Natural killer cell treated with Interleukin-12 subunit alpha and Interleukin-12 subunit beta and Interleukin-15 and Interleukin-18, amount 100 ng/mL, for 72 hours (primary cell): ENCODE measurements at places on chromosomes 5 and 9. TPM values are rescaled to one million over a fixed set of nuclear protein-coding genes. Genes with fewer than 3 reads are reported as not detected.

GRCh38 chr9:83315649-83316048 is 222.6 kb downstream of the FRMD3 start:
- no peak for DNase-seq

Gene PCDHGA8
- total RNA-seq = 0.19 TPM

GRCh38 chr9:72383978-72384709 is 19.1 kb upstream of the ZFAND5 start:
- no peak for DNase-seq

DNA sequence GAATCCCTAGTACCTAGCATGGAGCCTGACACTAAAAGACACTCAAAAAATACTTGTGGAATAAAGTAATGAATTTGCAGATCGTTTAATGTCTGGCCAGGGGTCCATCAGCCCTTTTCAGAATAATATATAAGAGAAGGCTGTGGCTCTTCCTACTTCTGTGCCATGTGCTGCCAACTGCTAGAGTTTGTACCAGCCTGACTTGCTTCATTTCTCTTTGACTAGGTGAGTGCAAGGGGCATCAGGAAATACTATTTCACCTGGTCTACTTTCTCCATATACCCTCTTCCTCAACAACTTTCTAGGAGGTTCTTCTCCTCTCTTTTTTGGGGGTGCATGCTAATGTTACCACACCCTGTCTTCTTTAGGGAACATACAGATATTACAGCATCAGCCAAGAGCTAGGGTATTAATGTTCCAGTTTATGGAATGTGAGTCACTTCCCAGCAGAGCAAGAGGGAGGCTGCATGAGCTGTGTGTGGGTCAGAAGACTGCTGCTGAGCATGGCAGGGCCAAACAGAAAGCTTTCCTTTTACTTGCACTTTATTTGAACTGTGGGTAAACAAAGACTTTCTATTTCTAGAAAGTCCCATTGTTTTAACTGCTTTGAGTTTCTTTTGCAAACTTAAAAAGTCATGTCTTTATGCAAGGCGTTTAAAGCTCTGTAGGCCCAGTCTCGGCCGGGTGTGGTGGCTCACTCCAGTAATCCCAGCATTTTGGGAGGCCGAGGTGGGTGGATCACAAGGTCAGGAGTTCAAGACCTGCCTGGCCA is 158.9 kb downstream of the ADAMTSL1 start:
- no peak for DNase-seq

Gene GKAP1
- 2.5 TPM for total RNA-seq

Gene INSL4
- not detected for total RNA-seq

DNA sequence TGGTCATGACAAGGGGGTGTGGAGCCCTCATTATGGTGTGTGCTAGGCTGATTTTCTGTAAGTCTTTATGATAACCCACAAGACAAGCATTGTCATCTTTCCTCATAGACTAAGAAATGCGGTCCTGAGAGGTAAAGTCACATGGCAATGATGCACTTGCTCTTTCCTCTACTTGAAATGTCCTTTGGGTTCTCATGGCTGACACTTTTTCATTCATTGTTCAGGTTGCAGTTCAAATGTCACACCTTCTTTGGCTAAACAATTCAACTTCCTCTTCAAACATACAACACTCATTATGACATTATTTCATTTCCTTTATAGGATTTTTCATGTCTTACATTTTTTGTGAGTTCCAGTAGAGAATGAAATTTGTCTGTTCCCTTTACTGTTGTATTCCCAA is 323.6 kb upstream of the PRR16 start:
- DNase-seq = no peak

Gene NR6A1
- total RNA-seq = 2.0 TPM

DNA sequence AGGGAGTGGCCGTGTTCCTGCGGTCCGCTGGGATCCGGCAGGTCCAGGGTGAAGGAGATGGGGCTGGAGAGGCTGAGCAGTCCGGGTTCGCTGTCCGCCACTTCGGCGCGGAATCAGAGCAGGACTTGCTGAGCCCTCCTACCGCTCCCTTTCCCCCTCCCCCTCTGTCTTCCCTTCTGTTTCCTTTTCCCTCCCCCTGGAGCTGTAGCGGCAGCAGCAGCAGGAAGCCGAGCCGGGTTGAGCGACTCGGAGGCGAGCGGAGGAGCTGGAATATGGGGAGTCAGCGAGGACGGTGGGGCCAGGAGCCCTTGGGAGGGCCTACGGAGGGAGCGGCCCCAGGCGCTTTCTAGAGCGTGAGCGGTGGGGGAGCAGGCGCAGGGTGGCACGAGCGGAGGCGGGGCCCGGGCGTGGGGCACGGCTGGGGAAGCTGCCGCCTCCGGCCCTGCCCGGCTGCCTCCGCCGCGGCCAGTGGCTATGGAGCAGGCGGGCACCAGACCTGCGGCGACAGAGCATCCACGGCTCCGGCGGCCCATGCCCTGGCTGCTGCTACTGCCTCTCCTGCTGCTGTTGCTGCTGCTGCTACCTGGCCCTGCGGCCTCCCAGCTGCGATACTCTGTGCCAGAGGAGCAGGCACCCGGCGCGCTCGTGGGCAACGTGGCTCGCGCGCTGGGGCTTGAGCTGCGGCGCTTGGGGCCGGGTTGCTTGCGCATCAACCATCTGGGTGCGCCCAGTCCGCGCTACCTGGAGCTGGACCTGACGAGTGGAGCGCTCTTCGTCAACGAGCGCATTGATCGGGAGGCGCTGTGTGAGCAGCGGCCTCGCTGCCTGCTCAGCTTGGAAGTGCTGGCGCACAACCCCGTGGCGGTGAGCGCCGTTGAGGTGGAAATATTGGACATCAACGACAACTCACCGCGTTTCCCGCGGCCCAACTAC is at the start of gene PCDHAC2:
TSS of gene PCDHAC2 (plus strand) at position 184 of the 933 bp plus-strand sequence. CDS start at position 475, 291 bp downstream.
- no peak for DNase-seq

Gene CCL27
- not detected for total RNA-seq

DNA sequence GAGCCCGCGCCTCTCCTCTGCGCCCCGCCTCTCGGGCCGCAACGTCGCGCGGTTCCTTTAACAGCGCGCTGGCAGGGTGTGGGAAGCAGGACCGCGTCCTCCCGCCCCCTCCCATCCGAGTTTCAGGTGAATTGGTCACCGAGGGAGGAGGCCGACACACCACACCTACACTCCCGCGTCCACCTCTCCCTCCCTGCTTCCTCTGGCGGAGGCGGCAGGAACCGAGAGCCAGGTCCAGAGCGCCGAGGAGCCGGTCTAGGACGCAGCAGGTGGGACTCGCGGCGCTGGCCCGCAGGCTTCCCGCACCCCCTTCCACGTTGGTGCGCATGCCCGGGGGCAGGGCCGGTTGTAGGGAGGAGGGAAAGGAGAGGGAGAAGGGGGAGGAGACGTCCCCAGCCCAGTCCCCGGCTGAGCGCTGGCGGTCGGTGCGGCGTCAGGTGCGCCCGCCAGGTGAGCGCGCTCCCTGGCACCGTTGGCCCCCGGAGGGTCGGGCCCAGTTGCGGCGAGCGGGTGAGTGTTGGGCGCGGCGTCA is at the start of gene OCLN:
TSS of gene OCLN (plus strand) at position 400 of the 532 bp plus-strand sequence. CDS start 11,455 bp downstream, outside the sequence.
- no peak for DNase-seq

GRCh38 chr9:12794101-12794799 is 19.4 kb downstream of the LURAP1L start:
- no peak for DNase-seq

DNA sequence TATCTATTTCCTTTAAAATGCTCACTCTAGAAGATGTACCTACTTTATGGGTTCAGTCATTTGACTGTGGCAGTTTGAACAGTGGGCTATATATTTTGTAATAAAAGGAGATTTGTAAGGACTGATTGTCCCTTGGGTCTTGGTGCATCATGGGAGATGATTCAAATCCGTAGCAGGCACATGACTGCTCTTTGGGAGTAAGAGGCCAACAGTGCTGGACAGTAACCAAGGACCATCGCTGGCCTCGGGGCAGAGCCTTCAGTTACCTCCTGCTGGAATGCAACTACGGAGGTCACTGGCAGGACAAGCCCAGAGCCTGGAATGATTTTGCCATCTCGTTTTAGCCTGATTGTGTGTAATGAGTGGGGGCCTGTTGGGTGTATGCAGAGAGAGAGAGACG is 7.0 kb upstream of the MAMDC2 start:
- DNase-seq = no peak

DNA sequence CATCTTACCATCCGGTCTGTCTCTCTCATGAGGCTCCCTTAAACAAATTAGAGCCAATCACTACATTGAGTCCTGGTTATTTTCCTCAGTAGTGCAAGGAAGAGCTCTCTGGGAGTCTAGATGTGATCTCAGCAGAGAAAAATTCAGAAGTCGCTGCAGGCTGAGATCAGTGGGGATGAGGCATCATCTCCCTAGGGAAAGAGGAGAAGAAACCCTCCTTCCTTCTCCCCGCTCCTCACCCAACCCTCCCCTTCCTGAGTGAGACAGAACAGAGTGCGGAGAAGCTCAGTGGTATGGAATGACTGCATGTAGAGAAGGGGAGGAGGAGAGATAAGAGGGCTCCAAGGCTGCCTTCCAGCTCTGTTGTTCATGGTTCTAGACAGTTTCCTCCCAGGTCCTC is 80.5 kb downstream of the PAPPA start:
- DNase-seq = no peak

- peak; percentile 65 for DNase-seq
Measured at GRCh38 chr5:124951661-124952060, 205.2 kb upstream of the ZNF608 start.

- no peak for DNase-seq
Measured at GRCh38 chr5:151949113-151949512, 24.5 kb upstream of the GLRA1 start.

DNA sequence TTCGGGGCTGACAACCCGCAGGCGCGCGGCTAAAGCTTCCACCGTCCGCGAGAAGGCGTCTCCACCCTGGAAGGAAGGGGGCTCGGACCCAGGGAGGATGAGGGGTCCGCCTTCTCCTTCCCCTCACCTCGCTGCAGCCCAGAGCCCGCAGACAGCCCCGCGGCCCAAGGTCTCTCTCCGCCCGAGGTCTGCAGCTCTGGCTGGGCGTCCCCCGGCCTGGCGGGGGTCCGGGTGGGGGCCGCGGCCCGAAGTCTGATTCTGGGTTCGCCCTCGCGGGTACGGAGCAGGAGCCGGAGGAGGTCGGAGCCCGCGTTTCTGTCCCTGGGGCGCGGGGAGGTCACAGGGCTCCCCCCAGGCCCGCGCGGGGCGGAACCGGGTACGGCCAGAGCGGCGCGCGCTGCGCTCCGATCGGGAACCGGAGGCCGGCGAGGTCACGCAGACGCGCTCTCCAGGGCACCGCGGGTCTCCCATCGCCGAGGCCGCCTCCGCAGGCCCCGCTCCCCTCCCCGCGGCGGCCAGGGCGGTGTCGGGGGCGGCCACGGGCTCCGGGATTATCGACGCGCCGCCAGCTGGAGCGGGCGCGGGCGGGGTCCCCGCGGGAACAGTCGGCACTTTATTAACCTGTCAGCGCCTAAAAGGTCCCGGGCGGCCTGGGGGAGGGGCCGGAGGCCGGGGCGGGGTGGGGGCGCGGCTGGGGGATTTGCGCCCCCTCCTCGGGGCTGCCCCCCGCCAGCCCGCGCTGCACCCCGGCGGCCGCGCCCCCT is 11.6 kb downstream of the LHX3 start:
- no peak for DNase-seq

DNA sequence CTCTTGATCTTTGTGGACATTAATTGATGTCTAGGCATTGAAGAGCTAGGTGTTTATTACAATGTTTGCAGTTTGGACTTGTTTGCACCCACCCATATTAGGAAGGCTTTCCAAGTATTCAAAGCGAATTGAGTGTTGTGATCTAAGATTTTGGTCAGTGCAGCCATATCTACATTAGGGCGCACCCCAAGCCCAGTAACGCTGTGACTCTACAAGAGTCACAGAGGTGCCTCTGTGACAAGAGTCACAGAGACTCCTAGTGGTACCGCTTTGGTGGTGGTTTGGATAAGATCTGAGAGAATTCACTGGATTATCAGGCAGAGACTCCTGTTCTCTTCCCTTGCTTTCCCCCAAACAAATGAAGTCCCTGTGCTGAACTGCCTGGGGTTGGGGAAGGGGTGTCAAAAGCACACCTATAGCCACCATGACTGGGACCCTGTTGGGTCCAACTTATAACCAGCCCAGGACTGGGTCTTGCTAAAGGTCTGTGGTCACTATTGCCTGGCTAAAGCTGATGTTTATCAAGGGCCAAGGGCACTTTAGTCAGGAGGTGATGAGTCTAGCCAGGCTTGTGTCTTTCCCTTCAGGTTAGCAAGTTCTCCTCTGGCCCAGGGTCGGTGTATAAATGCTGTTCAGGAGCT is 114.1 kb upstream of the RIOK2 start:
- DNase-seq = no peak

DNA sequence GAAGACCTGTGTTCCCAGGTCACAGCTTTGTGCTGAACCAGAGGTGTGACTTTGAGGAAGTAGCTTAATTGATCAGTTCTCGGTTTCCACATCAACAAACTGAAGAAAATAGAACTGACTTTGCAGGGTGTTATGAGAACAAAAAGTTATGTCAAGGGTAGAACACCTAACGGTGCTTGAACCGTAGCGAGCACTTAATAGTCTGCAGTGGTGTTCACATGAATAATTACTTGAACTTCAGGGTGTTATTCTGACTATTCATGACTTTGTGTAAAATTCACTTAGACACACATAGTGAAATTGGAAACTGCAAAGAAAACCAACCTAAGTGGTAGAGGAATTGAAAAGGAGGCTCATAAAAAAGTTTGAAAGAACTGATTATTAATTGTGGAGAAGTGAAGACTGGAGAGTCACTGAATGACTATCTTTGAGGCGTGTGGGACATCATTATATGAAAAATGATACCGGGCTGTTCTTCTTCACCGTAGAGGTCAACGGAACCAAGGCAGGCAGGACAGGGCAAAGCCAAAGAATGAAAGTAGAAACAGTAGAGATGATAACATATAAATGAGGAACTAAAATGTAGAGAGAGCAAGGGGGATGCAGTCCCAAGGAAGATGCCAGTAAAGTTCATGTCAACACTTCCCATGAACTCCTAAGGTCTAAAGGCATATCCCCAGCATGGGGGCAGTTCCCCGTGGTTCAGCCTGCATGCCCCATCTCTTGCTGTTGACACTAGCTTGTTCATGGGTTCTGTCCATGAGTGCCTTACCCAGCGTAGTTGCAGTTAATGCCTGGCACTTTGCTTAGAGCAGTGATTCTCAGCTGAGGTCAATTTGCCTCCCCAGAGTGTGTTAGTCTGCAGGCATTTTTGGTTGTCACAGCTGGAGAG is 118.7 kb downstream of the ZNF462 start:
- no peak for DNase-seq

Gene GRM6
- not detected for total RNA-seq

DNA sequence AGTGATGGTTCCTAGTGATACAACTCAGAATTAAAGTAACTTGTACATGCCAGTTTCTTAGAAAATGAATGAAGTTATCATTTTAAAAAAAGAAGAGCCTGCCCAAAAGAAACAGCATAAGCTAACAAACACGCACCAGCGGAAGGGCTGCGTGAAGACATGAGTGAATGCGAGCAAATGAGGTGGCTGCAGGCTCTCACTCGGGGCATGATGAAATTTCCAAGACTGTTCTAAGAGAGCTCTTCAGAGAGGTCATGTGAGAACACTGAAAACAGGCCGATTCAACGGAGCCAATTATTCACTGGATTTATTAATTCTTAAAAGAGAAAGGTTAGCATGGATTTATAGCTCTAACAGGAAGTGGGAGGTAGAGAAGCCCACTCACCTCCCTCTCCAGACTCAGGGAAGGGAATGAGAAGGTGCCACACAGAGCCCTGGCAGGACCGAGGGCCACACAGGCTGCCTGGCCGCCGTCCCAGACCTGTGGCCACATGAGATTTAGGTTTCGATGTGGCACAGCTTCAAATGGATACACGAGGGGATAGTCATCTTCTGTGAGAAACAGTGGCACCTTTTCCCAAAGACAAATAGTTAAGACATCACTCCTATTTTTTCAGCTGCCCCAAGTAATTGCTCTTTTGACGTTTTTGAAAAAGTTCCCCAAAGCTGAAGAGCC is 55.5 kb downstream of the HABP4 start:
- DNase-seq = no peak

- DNase-seq = no peak
Measured at GRCh38 chr5:119389288-119390030, 33.6 kb downstream of the TNFAIP8 start.

- no peak for DNase-seq
Measured at GRCh38 chr9:128634111-128634510, 22.5 kb downstream of the DYNC2I2 start.
